Small intestine (tissue), 16 donors: ENCODE measurements at places on chromosomes 1 and 21. TPM values are rescaled to one million over a fixed set of nuclear protein-coding genes. Genes with fewer than 3 reads are reported as not detected.

The THBS3 gene
- polyA plus RNA-seq: 24.9 TPM

GRCh38 chr1:160046494-160047110 is 14.8 kb upstream of the PIGM start:
- H3K4me3 ChIP-seq: no peak overlapping the region
- H3K27me3 ChIP-seq: peaks cover 4% of the 10 kb centered on the region
- DNase-seq: peak; percentile 46
- no peaks in the 10 kb centered on the region for H3K36me3 ChIP-seq

DNA sequence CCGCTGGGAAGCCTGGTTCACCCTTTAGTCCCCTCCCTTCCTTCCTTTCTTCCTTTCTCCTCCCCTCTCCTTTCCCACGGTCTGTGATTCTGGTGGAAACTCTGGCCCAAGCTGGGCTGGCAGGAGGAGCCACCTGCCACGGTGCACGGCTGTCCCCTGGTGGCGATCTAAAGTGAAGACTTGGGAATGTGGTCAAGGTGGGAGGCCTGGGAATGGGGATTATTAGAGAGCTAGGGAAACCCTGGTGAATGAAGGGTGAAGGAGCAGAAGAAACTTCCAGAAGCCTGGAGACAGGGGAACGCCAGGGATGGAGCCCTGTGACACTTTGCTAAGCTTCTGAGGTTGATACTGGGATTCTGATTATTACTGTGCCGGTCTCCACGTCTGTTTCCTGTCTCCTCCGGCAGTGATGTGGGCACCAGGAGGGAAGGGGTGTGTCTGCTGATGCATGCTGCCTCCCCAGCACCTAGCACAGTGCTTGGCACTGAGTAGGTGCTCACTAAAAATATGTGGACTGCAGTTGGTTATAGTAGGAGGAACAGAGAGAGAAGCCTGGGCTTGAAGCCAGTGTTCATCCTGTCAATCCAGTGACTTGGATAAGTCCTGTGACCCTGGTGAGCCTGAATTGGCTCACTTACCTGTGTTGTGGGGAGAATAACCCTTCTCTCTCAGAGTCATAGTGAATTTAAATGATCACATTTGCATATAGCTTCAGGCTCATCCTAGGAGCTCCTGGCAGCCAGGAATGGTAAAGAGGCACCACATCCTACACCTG is 71.2 kb upstream of the NBPF3 start:
- H3K4me1 ChIP-seq: peaks cover 6% of the 10 kb centered on the region
- H3K27ac ChIP-seq: no peak overlapping the region
- H3K27me3 ChIP-seq: no peaks in the 10 kb centered on the region
- peak; percentile 78 for DNase-seq
- no peaks in the 10 kb centered on the region for H3K36me3 ChIP-seq

DNA sequence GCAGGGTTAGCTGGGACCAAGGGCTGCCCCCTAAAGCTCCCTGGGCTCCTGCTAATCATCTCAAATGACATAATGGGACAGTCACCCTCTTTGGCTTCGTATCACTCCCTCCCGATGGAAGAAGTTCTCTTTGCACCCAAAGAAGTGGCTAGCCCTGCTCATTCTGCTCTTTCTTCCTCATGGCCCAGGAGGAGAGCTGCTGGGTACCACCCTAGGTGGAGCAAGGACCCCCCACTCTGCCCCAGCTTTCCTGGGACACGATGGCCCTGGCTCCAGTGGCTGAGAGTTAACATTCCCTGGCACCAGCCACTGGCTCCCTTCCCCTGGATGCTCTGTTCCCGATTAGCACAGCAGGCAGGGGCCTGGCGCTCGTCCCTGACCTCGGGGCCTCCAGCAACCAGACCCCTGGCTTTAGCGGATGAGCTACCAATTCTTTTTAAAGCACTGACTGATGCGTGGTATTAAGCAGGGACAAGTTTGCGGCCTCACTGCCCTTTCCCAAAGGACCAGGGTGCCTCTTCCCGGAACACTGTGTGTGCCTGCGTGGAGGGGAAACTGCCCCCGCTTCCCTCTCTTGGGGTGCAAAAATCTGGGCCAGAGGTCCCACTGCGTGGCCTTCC is 1.2 kb downstream of the MYOM3 start:
- H3K4me1 ChIP-seq: no peaks in the 10 kb centered on the region
- no peaks in the 10 kb centered on the region for H3K27me3 ChIP-seq
- H3K36me3 ChIP-seq: no peaks in the 10 kb centered on the region
- H3K27ac ChIP-seq: no peak overlapping the region
- H3K4me3 ChIP-seq: no peak overlapping the region

- no peaks in the 10 kb centered on the region for H3K27me3 ChIP-seq
- no peak overlapping the region for H3K4me3 ChIP-seq
- no peaks in the 10 kb centered on the region for H3K36me3 ChIP-seq
- no peak overlapping the region for H3K27ac ChIP-seq
- no peaks in the 10 kb centered on the region for H3K4me1 ChIP-seq
Measured at GRCh38 chr1:66214901-66215300, 319.1 kb upstream of the SGIP1 start.

- no peak overlapping the region for H3K4me3 ChIP-seq
- H3K36me3 ChIP-seq: no peaks in the 10 kb centered on the region
- H3K27me3 ChIP-seq: no peaks in the 10 kb centered on the region
- no peaks in the 10 kb centered on the region for H3K4me1 ChIP-seq
- H3K27ac ChIP-seq: no peak overlapping the region
Measured at GRCh38 chr21:30146558-30147282, 19.9 kb downstream of the CLDN17 start.

DNA sequence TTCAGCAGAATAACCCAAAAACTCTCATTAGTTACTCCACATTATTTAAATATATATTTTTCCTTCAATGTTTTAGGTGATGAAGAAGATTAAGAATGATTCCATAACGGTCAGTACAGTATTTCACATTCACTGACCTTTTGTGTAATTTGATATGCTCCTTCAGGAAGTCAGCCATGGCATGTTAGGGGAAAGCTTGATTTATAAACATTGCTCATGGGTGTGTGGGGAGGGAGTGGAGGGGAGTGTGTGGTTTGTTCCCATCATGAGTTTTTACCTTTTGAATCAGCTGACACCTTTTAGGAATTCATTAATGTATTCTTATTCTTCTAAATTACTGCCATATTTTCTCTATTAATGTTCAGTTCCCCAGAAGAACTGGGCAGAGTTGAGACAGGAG is 240.2 kb downstream of the ATG4C start:
- H3K4me3 ChIP-seq: no peak overlapping the region
- no peaks in the 10 kb centered on the region for H3K27me3 ChIP-seq
- no peak overlapping the region for H3K27ac ChIP-seq
